ENCODE measurements at places on chromosomes 11 and 22. TPM values are rescaled to one million over a fixed set of nuclear protein-coding genes. Genes with fewer than 3 reads are reported as not detected.

DNA sequence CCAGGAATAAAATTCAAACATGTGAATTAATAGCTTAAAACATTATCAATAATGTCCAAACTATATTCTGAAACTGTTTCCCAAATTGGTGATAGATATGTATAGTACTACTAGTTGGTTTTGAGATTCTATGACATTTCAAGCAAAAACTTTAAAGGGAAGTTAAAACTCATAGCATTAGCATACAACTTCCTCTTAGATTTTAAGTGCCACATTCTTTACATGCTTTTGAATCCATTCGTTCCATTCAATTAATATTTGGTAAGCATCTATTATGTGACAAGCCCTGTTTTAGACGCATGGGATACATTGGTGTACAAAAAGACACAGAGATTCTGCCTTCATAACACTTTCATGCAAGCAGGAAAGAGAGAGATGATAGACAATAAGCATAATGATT is 8.9 kb downstream of the PATL1 start:
- DNase-seq = no peak

- DNase-seq = no peak
These were observed 745 bp downstream of the C22orf39 start for GRCh38 chr22:19446603-19447329.

DNA sequence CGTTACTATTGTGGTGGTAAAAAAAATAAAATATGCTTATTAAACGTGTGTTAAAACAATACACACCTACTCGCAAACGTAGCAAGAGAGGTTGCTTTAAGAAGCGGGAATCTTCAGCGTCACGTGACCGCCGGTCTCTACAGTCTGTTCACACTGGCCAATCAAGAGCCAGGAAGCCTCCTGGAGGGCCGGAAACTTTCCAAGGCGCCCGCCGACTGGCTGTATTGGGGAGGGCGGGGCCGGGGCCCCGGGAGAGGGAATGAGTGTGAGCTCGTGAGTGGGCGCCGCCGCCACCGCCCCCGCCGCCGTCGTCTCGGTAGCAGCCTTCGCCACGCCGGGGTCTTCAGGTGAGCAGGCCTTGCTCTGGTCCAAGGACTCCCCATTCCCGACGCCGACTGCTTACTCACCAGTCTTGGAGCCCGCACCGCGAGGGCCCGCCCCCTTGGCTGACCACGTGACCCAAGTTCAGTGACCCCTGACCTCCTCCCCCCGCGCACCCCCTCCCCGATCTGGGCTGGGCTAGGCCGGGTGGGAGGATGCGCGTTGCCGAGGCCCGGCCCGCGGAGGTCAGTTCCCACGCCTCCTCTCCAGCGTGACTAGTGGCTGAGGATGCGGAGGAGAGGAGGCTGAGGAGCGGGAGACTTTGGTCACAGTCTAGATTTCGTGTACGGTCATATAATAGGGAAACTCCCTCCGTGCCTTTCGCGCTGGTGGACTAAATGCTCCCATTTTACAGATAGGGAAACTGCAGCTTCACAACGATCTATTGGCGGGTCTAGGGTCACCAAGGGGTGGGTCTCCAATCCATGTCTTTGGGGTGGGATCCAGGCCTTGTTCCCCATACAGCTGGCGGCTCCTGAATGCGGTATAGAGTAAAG is at the start of gene TAF6L:
Gene TAF6L, plus strand, starts transcription at position 253 of the 878 bp plus-strand sequence. CDS start 4,388 bp downstream, outside the sequence.
- DNase-seq = peak; percentile 99

- DNase-seq = no peak
These were observed 6.6 kb downstream of the TRIM22 start for GRCh38 chr11:5696210-5696609.

DNA sequence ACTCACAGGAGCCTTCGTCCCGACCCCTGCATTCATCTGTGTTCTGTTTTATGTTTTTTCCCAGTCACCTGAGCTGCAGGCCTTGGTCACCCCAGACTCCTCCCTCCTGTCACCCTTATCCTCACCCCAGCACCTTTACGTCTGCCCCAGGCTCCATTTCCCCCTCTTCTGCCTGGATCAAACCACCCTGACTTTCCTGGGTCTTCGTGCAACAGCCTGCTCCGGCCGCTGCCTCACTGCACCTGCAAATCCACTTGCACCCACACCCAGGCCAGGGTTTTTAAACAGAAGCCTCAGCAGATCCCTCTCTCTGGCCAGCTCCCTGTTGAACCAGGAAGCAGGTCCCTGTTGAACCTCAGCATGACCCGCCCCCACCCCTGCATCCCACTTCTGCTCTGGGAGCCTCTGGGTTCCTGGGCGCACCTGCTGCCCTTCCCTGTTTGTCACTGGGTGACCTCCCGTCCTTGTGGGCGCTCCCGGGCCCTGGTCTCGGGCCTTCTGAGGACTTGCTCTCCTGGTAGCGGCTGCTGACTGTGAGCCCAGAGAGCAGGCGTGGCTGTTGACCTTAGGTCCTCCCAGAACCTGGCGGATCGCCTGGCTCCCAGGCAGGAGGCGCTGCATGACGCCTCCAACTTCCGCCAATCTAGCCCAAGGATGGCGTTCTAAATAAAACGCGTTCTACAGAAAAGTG is 12.8 kb downstream of the MAPK8IP2 start:
- DNase-seq = no peak

The CLMP gene
- total RNA-seq = 184 TPM

The BRSK2 gene
- total RNA-seq = 2.7 TPM

The SYT13 gene
- 0.42 TPM for total RNA-seq

All from esophagus muscularis mucosa (tissue), 4 donors.